Psoas muscle (tissue), 8 donors: ENCODE measurements at places on chromosomes 7 and 10. TPM values are rescaled to one million over a fixed set of nuclear protein-coding genes. Genes with fewer than 3 reads are reported as not detected.

The FAM25G gene
- total RNA-seq, result not detected

- no peak for DNase-seq
Measured at GRCh38 chr7:45937301-45937700, 16.2 kb upstream of the IGFBP3 start.

- no peak for DNase-seq
Measured at GRCh38 chr7:154929006-154929726, 73.8 kb downstream of the PAXIP1 start.

- no peak for DNase-seq
Measured at GRCh38 chr7:111364413-111364812, 197.9 kb downstream of the IMMP2L start.

The PLEKHA8 gene
- total RNA-seq, result 3.7 TPM

GRCh38 chr7:36723951-36724664 lies at the start of gene AOAH:
TSS of gene AOAH (minus strand) at chr7:36724494. CDS start at chr7:36724148, 346 bp downstream.
- DNase-seq, result peak; percentile 41

The NODAL gene
- not detected for total RNA-seq

- no peak for DNase-seq
Measured at GRCh38 chr10:13515467-13515866, 13.3 kb downstream of the BEND7 start.

- no peak for DNase-seq
Measured at GRCh38 chr7:80453699-80454340, 58.0 kb downstream of the GNAT3 start.

The HMX3 gene
- not detected for total RNA-seq

GRCh38 chr10:92342796-92343195 lies 51.8 kb downstream of the MARCHF5 start:
- DNase-seq, result no peak

The CDNF gene
- total RNA-seq, result 15.4 TPM

The CHRM2 gene
- total RNA-seq, result not detected

- DNase-seq, result no peak
Measured at GRCh38 chr7:20220293-20220761, 3.1 kb upstream of the MACC1 start.

The TFEC gene
- 0.71 TPM for total RNA-seq

The IFIT1 gene
- 5.2 TPM for total RNA-seq

The GBF1 gene
- 47.1 TPM for total RNA-seq

GRCh38 chr7:158351051-158351450 lies 236.6 kb downstream of the PTPRN2 start:
- no peak for DNase-seq

DNA sequence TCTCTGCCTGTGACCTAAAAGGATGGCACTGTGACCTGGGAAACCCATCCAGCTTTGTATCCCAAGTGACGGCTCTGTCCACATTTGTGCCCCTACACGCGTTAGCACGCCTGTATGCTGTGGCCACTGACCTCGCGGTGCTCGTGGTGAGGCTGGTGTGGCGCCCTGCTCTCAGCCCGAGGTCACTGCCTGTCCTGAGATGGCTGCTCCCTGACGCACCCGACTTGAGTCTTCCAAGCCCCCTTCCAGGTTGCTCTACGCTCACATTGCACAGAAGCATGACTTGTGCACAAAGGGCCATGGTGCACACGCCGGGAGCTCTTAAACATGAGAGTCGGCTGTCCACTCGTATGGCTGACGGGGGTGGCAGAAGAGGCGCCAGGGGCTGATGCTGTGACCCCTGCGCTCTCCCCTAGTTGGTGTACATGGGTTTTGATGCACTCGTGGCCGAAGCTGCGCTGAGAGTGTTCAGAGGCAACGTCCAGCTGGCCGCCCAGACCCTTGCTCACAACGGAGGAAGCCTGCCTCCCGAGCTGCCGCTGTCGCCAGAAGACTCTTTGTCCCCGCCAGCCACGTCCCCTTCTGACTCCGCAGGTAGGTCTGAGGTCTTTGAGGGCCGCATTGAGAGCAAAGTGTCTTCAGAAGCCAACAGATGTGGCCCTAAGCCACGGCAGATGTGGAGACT lies 33.5 kb downstream of the WDR86 start:
- DNase-seq, result no peak

GRCh38 chr7:93160410-93160809 lies 12.2 kb upstream of the SAMD9L start:
- DNase-seq, result no peak

The AKAP9 gene
- 24.6 TPM for total RNA-seq

DNA sequence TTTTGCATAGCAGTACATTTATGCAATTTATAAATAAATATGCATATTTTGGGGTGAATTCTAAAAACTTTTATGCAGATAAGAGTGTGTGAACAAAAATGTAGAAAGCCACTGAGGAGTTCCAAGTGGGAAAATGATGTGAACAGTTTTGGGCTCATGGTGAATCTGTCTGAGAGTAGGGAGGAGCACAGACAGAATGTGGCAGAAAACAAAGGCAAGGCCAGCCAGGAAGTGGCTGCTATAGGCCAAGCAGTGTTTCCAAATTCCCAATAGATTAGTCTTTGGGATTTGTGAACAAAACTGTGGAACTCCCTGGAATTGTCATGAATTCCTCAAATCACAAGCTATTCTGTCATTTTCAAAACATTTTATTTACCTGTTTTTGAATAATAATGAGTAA lies 73.6 kb upstream of the AMPH start:
- DNase-seq, result no peak

GRCh38 chr7:132117636-132118035 lies 458.6 kb downstream of the PLXNA4 start:
- no peak for DNase-seq

DNA sequence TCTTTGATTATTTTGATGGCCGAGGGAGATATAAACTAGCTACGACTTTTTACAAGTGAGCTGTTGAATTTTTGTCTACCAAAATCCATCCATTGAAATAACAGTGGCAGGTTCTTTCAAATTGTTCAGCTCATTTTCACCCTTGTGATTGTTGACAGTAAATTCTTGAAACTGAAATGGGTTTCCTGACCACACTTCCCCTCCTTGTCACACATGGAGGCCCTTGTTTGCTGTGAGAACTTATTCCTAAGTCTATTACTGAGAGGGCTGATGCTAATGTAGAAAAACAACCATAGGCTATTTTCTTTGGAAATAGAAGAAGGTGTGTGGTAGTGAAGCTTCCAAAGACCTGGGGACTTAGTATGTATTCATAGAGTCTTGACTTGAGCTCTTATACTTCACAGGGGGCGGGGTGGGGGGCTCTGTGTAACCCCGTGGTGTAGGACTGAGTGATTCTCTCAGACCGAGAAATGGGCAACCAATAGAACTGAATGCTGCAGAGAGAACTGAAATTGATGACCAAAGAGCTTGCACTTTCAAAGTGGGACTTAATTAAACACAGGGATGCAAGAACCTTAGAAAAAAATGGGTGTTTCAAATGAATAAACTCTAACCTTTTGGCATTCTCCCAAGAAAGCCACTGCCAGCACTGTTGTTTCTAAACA lies 718.9 kb downstream of the CCSER2 start:
- no peak for DNase-seq

The PAPOLB gene
- not detected for total RNA-seq

The PON1 gene
- total RNA-seq, result not detected

- DNase-seq, result peak; percentile 85
Measured at GRCh38 chr10:103350517-103351260, at the start of gene PCGF6. TSS of gene PCGF6 (minus strand) at chr10:103351140. CDS start at chr10:103351066, 74 bp downstream.

DNA sequence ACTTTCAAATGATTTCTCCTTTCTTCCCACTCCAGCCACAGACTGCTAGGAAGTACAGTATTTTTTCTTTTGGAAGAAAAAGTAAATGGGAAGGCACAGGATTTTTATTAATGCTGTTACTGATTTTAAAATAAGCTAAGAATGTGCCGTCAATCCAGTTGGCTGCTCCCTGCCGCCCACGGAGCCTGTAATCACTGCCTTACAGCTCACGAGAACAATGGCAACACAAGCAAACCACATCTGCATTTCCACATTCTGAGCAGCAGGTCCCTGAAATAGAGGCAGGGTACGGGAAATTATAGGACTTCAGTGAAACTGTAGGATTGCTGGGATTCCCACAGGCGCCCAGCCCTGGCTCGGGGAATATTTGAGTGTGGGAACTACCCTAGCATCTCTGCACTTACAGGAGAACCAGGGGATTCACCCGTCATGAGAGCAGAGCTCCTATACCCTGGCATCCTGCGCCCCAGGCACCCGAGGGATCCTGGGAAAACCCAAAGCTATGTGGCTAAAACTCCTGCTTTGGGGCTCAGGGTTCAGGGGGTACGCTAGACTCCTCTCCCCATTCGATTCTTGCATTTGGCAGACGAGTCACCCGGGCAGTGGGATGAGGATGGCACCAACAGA lies 72.9 kb upstream of the TNS3 start:
- DNase-seq, result no peak

GRCh38 chr7:88203401-88203800 lies 16.4 kb downstream of the SRI start:
- no peak for DNase-seq

GRCh38 chr10:4285121-4285520 lies 500.1 kb upstream of the KLF6 start:
- DNase-seq, result no peak
